ENCODE measurements at places on chromosomes 4 and X.

DNA sequence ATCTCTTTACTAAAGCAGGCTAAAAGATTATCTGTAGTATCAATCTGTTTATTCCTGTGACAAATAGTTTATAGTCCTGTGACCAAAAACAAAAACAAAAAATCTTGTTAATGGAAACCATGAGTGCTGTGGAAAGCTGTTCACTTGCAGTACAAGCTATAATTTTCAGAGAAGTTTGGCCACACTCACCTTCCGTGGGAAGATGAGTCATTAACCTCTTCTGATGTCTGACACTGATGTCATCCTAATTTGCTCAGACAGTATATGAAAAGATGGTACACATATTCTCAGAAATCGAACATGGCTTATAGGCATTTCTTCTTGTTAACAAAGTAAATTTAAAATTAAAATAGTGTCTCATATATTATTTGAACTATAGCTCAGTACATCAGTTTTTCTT, 19.9 kb upstream of the ENPP6 start:
- DNase-seq = no peak

- DNase-seq = no peak
Observed at GRCh38 chr4:7781366-7781765, 158.3 kb downstream of the AFAP1 start.

GRCh38 chrX:24149351-24150050, at the start of gene ZFX:
Gene ZFX (plus strand): TSS chrX:24149729. CDS start chrX:24172743, 23,014 bp downstream.
- DNase-seq = peak; percentile 81

DNA sequence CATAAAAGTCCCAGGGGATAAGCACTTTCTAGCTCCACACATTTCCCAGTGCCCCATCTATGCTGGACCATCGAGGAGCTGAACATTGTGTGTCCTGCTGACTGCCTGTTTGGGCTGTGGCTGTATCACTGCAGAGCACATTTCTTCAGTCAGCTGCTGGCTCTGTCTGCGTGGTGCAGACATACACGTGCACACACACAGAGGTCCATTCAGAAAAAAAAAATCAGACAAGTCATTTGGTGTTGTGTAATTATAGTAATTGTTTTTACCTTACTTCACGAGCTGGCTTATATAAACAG, 1.1 kb upstream of the PDLIM3 start:
- DNase-seq = no peak

- DNase-seq = no peak
Observed at GRCh38 chr4:174496631-174497432, 25.5 kb downstream of the HPGD start.

- DNase-seq = no peak
Observed at GRCh38 chrX:39613482-39613995, 484.2 kb downstream of the BCOR start.

Data from natural killer cell treated with Interleukin-12 subunit alpha and Interleukin-12 subunit beta and Interleukin-15 and Interleukin-18, amount 100 ng/mL, for 72 hours (primary cell).